ENCODE measurements at places on chromosomes 6 and 20. TPM values are rescaled to one million over a fixed set of nuclear protein-coding genes. Genes with fewer than 3 reads are reported as not detected.

C6orf52 gene
- 1.0 TPM for polyA plus RNA-seq

HLA-DRB1 gene
- 127 TPM for polyA plus RNA-seq

UNC93A gene
- not detected for polyA plus RNA-seq

MOCS1 gene
- polyA plus RNA-seq, result 1.6 TPM

FGD2 gene
- not detected for polyA plus RNA-seq

SALL4 gene
- not detected for polyA plus RNA-seq

NKX2-4 gene
- not detected for polyA plus RNA-seq

CALHM6 gene
- 49.3 TPM for polyA plus RNA-seq

MYB gene
- 2.4 TPM for polyA plus RNA-seq

ADGRB3 gene
- polyA plus RNA-seq, result not detected

NRN1 gene
- 0.13 TPM for polyA plus RNA-seq

HTR1E gene
- polyA plus RNA-seq, result not detected

NELFE gene
- polyA plus RNA-seq, result 68.6 TPM

AHCY gene
- polyA plus RNA-seq, result 30.5 TPM

SLC17A2 gene
- not detected for polyA plus RNA-seq

SLC12A5 gene
- polyA plus RNA-seq, result 0.83 TPM

ULBP1 gene
- not detected for polyA plus RNA-seq

All from naive thymus-derived CD8-positive, alpha-beta T cell (primary cell).